ENCODE measurements at places on chromosomes 2 and 18.

DNA sequence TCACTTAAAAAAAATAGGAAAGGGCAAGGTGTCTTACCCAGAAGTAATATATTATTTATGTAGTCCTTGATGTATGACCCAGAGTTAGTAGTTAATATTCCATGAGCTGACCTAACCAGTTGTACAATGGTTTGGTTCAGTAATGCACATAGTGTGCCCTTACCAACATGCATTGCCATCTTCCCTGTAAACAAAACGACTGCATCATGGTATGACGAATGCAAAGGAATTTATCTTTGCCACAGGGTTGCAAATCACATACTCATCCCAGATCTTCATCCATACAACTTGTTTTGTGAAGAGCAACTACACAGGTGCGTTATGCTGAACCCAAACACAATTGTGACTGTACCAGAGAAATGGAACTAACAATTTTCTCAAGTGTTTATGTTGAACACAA lies 68.9 kb upstream of the ZSWIM2 start:
- DNase-seq: no peak

- DNase-seq: no peak
Observed at GRCh38 chr2:158013891-158014290, 87.8 kb upstream of the UPP2 start.

- no peak for DNase-seq
Observed at GRCh38 chr2:21930226-21930625, 806.5 kb downstream of the TDRD15 start.

GRCh38 chr2:153543635-153544071 lies 65.1 kb upstream of the RPRM start:
- DNase-seq: no peak

GRCh38 chr2:43027097-43027873 lies 199.1 kb downstream of the ZFP36L2 start:
- DNase-seq: no peak

DNA sequence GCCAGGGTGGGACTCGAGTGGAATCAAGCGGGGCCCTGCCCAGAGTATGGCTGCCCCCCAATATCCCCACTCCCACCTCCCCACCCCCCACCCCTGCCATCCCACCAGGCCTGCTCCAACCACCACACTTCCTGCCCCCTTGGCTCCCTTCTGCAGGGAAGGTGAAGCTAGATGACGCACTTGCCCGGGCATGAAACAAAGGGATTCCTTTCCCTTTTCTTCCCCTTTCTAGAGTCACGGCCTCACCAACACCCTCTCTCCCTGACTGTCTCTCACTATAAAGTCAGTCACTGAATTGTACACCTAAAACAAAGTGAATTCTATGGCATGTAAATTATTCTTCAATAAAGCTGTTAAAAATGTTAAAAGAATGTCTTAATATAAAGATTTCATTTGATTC lies 16.0 kb downstream of the ZBTB7C start:
- no peak for DNase-seq

GRCh38 chr2:223314811-223315210 lies 262.8 kb downstream of the KCNE4 start:
- DNase-seq: no peak

- DNase-seq: peak; percentile 66
Observed at GRCh38 chr2:160125828-160126227, 63.4 kb upstream of the PLA2R1 start.

- no peak for DNase-seq
Observed at GRCh38 chr2:68294187-68294586, 25.6 kb downstream of the CNRIP1 start.

DNA sequence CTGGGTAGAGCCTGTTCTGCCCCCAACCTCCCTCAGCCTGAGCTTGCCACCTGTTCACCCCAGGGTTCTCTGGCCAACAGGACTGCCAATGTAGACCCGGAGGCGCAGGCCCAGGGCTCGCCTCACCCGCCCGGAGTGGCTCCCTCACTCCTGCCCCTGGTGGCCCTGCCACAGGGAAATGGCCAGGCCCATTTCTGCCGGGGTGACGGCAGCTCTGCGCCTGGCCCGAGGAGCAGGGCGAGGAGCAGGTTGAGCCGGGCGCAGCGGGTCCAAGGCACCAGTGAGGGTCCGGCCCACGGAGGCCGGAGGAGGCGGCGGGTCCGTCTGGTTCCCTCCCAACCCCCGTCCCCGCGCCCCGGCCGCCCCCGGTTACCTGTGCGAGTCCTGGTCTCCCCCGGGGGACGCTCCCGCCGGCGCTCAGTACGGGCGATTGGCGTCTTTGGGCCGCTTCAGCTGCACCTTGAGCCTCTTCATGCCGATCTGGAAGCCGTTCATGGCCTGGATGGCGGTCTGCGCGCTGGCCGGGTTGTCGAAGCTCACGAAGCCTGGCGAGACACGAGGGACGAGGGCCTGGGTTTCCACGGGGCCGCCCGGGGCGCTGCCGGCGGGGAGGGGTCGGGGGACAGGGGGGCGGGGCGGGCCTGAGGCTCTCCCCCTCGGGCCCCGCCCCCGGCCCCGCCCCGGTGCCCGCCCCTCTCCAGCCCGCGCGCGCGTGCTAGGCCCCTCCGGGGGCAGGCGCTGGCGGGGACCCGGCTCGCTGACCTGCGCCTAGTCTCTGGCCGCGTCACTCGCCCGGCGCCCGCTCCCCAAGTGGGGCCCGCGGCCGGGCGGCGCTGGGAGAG lies 312.0 kb downstream of the CELF4 start:
- DNase-seq: no peak
